ENCODE measurements at places on chromosomes 13 and 19. TPM values are rescaled to one million over a fixed set of nuclear protein-coding genes. Genes with fewer than 3 reads are reported as not detected.

Gene ACER1
- total RNA-seq: not detected

Gene OLFM2
- 75.6 TPM for total RNA-seq

Gene GRAMD1A
- total RNA-seq: 125 TPM

Gene CEACAM20
- not detected for total RNA-seq

Measured in H9 (cell line).